ENCODE measurements at places on chromosomes 12 and 14.

- no peak for DNase-seq
Measured at GRCh38 chr12:78756936-78757335, 107.6 kb upstream of the SYT1 start.

DNA sequence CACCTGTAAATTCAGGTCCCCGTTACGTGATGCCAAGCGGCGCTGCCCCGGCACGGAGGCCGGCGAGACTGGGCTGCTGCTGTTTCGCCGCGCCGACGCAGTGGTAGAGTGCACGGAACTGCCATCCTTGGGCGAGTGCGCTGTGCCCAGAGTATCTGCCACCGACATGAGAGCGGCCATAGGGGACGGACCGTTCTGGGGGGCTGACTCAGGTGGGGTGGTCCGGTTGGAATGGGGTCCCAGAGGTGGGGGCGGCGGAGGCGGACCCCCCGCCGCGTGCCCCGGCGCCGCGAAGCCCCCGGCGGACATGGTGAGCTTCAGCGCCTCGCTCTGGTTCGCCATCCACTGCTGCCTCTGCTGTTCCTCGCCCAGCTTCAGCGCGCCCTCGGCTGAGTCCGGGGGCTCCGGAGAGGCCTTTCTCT lies 2.8 kb downstream of the IRF2BPL start:
- DNase-seq = no peak

- DNase-seq = peak; percentile 90
Measured at GRCh38 chr12:3315201-3315661, 175.8 kb upstream of the PRMT8 start.

DNA sequence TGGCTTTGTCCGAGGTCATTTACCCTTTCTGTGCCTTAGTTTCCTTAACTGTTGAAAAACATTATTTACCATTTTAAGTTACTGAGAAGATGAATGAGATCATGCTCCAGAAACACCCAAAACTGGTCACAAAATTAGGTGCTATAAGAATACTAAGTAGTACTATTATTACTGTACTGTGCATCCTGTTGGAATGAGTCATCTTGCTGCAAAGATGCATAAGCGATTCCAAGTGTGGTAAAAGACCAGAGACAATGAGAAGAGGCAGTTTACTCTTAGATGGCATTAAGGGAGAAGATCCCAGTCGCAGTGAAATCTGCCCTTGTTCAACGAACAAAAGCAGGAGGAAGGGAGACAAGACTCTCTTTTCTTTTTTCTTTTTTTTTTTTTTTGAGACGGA lies 4.2 kb upstream of the PLEKHA5 start:
- DNase-seq = no peak

DNA sequence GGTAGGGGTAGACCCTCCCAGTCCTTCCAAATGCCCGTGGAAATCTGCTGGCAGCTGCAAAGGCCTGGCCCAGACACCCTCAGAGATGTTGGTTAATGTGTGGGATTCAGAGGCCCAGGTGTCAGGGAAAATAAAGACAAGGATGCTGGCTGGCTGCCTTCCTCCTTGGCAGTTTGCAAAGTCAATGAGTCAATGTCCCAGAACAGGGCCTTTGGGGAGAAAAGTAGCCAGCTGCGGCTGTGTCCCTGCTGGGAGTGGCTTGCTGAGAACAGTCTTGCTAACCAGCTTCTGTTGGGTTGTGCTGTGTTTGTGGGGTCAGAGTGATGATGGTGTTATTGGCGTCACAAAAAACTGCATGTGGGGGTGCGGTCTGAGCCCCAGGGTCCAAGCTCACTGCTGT lies 29.2 kb downstream of the GLRX5 start:
- no peak for DNase-seq

GRCh38 chr14:104600141-104600643 lies 4.4 kb downstream of the TMEM179 start:
- DNase-seq = no peak

GRCh38 chr12:123752046-123752445 lies 10.1 kb upstream of the DNAH10 start:
- DNase-seq = no peak

- DNase-seq = no peak
Measured at GRCh38 chr12:78674311-78675090, 190.1 kb upstream of the SYT1 start.

DNA sequence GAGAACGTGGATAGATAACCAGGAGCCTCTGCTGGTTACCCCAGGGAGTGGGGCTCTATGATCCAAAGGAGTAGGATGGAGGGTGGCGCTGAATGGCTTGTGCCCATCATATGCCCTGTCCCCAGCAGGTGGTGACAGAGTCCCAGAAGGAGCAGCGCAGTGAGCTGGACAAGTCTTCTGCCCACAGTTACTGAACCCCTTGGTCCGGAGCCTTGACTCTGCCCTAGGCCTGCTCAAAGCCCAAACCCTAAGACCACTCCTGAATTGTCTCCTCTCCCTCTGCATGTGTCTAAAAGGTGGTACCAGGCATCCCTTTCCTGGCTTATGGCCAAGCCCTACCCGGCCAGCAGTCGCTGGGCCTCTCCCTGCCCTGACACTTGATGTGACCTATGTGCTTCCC lies 3.2 kb downstream of the PRPH start:
- DNase-seq = no peak

DNA sequence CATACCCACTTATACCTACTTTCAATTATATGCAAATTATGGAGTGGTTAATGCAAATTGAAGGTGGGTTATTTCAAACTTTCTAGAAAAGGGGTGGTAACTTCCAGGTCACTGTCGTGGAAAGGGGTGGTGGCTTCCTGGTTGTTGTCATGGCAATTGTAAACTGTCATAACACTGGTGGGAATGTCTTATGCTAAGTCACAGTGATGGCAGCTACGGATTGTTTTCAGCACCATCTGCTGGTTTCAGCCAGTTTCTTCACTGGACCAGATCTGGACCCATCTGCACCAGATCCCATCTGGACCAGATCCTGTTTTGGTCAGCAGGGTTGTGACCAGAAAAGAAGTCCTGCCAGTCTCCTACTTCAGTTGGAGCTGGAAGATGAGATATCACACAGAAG lies 1469.3 kb downstream of the AACS start:
- DNase-seq = no peak

DNA sequence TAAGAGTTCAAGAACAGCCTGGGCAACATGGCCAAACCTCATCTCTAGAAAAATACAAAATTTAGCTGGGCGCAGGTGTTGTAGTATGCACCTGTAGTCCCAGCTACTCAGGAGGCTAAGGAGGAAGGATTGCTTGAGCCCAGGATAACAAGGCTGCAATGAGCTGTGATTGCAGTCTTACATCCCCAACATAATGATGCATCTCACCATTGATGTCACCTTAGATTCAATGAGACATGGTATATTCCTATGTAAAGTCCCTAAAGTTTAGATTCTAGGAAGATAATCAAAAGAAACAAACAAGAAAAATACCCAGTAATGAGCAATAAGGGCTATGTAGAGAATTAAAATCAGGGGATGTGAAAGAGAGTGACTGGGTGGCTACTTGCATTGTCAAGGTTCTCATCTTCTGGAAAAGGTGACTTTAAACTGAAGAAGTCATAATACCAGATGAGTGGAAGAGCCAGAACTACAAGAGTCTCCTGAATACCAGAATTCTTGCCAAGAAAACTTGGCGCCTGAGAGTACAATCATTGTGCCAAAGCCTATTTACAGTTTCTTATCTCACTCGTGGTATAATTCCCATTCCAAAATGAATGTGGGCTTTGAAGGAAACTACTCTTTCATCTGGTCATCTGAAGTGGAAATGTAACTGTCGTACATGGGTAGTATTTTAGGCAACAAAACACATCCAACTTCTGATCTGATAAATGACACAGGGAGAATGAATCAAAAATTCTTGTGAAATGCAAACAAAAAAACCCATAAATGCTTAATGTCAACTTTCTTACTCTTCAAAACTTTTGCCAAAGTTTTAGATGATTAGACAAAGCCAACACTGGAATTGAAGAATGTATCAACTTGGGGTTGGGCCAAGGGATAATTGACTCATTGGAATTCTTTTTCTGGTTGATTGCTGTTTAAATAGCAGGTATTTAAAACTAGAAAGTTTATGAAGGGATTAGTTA lies 81.1 kb upstream of the ST8SIA1 start:
- DNase-seq = no peak

- DNase-seq = no peak
Measured at GRCh38 chr12:132116709-132117557, 27.2 kb downstream of the DDX51 start.

DNA sequence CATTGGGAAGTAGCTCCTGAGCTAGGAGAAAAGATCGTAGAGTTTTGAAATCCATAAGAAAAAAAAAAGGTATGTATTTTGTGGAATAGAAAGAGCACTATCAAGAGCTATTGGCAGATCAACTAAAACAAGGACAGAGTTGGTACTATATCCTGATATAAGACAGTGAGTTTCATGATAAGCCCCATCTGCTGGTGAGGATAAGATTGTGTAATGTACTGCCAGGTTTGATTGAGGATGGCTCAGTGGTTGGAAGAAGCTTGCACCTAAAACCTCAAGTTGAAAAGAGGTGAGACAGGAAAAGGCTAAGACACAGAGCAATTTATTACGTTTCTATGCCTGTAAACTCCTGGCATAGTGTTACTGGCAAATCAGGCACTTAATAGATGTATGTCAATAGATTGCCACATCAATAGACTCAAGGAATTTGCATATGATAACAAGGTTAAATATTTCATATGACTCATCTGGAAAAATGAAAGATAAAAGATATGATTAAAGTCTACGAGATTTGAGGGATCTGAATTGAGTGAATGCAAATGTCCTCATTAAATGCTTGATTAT lies 525.6 kb downstream of the FLRT2 start:
- peak; percentile 34 for DNase-seq

DNA sequence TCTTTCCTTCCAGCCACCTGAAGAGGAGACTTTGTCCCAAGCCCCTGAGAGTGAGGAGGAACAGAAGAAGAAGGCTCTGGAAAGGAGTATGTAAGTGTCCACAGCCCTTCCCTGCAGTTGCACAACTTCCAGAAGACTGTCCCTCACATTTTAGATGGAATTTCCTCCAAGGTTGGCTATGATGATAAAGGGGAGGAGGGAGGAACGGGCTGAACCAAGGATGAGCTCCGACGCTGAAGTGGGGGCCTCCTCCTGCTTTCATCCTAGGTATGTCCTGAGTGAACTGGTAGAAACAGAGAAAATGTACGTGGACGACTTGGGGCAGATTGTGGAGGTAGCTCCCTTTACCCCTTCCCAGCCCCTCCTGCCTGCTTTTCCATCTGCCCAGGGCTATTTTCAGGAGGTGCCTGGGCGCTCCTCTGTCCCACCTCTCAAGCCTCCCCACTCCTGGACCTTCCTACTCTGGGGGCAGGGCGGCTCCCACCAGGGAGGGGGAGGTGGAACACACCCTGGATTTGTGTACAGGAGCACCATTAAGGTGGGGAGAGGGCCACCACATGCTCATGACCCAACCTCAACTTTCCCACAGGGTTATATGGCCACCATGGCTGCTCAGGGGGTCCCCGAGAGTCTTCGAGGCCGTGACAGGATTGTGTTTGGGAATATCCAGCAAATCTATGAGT lies 2.3 kb downstream of the ARHGEF25 start:
- DNase-seq = no peak
